ENCODE measurements at places on chromosomes 1 and 21. TPM values are rescaled to one million over a fixed set of nuclear protein-coding genes. Genes with fewer than 3 reads are reported as not detected.
A peak's percentile ranks its signal among the peaks of the same experiment; 100 is the strongest.

The TAS1R1 gene
- polyA plus RNA-seq: 0.18 TPM

The TDRD10 gene
- 3.4 TPM for polyA plus RNA-seq

The STIL gene
- 6.9 TPM for polyA plus RNA-seq

The DNAJC28 gene
- 3.0 TPM for polyA plus RNA-seq

The CYP4A22 gene
- polyA plus RNA-seq: 0.10 TPM

The PGLYRP3 gene
- polyA plus RNA-seq: not detected

The KCNJ10 gene
- 0.37 TPM for polyA plus RNA-seq

The CAMSAP2 gene
- polyA plus RNA-seq: 48.8 TPM

The ZMPSTE24 gene
- 41.3 TPM for polyA plus RNA-seq

DNA sequence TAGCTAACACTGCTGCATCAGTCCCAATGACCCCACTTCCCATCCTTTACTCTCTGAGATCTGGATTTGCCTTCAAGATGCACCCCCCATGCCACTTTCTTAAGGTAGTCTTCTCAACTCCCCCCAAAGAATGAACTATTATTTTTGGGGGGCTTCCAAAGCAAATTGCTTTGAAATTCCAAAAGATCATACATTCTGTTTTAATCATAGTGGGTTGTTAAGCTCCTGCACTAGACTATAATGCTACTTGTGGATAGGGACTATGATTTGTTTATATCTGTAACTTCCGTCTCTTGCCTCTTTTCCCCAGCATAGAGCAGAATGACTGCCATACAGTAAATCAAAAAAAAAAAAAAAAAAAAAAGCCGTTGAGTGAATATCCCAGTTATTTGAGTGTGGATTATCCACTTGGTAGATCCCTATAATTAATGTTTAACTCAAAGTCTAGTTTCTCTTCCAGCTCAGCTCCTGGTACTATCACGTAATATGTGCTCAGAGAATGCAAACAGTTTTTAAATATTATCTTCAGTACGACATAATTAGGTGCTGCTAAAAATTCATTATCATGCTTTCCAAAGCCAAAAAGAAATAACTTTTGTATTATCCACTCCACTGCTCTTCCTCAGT is 26.9 kb downstream of the KIRREL1 start:
- no peak for DNase-seq

- DNase-seq: no peak
These were observed 202.9 kb downstream of the NCAM2 start for GRCh38 chr21:21200939-21201615.

GRCh38 chr1:247054992-247055415 is 23.6 kb downstream of the ZNF670 start:
- no peak for DNase-seq

- no peak for DNase-seq
These were observed 113.6 kb downstream of the DMRTB1 start for GRCh38 chr1:53572815-53573173.

DNA sequence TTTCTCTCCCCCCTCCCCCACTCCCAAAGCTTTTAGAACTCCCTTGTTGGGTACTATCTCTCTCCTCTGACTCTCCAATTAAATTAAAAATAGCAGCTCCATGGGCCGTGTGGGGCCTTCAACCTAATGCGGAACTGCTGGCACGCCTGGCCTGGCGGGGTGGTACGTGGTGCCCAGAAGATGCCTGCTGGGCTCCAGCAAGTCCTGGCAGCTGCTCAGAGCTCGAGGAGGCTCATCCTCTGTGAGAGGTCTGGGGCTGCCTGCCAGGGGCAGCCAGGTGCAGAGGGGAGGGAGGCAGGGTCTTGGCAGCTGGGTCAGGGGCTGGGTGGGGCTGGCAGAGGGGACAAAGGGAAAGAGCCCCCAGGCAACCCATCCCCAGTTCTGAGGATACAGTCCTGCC is 74.4 kb downstream of the ACTL8 start:
- DNase-seq: no peak

DNA sequence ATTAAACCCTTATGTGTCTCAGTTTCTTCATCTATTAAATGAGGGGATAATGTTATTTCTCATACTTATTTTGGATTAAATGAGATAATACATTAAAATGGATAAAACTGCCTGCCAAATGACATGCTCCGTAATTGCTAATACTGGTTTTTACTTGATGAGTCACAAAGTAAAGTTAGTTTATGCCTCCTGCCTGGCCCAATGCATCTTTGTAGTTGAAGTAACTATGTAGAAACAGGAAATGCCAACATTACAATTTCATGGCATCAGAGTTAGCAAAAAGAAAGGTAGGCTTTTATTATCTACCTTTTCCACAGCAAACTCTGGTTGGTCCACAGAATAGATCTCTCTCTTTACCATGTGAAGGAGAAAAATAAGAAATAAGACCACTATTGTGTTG is 214.5 kb downstream of the TBX15 start:
- no peak for DNase-seq

DNA sequence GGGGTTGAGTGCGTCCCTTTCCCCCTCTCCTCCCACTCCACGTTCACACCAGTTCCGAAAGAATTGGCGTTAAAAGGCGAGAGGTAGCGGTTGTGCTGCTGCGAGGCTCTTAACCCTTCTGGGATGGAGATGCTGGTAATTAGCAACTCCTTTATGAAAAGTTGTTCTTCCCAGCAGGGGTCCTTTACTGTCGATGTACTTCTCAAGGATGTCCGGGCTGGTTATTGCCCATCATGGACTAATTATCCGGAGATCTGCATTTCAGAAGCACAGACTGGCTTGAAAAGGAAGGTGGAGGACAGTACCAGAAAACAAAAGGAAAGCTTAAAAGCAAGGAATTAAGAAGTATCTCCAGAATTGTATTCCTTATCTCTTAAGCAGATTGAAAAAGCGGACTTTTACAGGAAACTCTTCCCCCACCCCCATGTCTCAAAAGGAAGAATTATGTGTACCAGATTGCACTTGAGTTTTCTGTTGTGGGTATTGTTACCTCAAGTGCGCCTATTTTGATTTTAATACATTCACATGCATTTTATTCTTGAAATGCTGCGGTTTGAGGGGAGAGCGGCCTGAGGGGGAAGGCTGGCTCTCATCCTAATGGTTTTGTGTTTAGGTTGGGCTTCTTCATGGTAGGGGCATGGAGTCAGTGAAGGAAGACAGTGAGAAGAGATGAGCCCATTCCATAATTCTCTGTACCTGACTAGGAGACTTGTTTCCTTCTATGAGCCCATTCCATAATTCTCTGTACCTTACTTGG is 1.5 kb downstream of the AK4 start:
- no peak for DNase-seq

GRCh38 chr1:171841931-171842761 is 848 bp downstream of the DNM3 start:
- DNase-seq: peak; percentile 20

DNA sequence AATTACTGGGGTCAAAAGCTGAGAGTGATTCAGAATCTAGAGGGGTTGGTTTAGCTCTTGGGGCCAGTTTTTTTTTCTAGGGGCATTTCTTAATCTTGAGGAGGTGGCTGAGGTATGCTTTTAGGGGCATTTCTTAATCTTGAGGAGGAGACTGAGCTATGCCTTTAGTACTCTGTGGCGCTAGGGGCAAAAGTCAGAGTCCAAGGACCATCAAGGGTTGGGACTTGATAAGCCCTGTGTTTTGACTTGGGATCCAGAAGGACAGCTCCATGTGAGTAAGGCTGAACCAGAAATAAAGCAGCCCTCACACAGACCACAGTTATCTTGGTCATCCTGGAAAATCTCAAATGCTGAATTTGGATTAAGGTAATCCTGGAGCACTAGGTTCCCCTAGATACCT is 3.9 kb upstream of the CNIH3 start:
- no peak for DNase-seq

GRCh38 chr1:230587061-230587460 is 55.2 kb upstream of the COG2 start:
- DNase-seq: no peak

DNA sequence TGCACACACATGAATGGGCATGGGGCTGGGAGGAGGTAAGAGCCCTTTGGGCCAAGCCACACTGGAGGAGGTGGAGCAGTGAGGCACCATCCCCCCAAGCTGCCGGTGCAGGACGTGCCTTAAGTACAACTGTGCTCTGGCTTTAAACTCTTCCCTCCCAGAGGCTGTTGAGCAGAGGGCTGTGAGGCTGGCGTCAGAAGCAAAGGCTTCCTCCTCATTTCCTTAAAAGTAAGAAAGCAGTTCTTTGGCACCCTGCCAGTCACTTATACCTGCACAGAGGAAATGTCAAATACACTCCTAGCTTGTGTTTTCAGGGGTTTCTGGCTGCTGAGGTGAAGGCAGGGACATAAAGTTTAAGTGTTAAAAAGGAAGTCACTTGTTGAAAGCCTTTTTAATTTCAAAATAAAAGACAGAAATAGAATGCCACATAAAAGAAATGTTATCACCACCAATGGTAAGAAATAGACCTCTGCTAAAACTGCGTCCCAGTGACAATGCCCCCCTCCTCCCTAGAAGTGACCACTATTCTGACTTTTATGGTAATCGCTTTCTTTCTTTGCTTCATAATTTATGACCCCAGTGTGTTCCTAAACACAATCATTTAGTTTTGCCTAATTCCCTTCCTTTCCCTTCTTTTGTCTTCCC is 33.0 kb downstream of the LAMC2 start:
- DNase-seq: peak; percentile 74

- DNase-seq: no peak
These were observed 53.7 kb downstream of the ELK4 start for GRCh38 chr1:205577874-205578658.

GRCh38 chr1:186497651-186498050 is 36.7 kb upstream of the PDC start:
- no peak for DNase-seq

- DNase-seq: no peak
These were observed 2.3 kb downstream of the NR5A2 start for GRCh38 chr1:200029822-200030152.

DNA sequence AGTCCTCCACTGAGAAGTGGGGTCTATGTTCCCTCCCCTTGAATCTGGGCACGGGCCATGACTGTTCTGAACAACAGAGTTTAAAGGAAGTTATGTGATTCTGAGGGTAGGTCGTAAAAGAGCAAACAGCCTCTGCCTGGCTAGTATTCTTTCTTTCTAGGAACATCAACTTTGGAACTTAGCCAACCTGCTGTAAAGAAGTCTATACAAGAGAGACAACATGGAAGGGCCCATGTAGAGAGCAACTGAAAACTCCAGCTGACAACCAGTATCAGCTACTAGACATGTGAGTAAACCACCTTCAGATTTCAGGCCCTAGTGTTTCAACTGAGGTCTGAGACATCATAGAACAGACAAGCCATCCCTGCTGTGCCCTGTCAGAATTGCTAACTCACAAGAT is 7.5 kb downstream of the SELENOF start:
- DNase-seq: no peak

DNA sequence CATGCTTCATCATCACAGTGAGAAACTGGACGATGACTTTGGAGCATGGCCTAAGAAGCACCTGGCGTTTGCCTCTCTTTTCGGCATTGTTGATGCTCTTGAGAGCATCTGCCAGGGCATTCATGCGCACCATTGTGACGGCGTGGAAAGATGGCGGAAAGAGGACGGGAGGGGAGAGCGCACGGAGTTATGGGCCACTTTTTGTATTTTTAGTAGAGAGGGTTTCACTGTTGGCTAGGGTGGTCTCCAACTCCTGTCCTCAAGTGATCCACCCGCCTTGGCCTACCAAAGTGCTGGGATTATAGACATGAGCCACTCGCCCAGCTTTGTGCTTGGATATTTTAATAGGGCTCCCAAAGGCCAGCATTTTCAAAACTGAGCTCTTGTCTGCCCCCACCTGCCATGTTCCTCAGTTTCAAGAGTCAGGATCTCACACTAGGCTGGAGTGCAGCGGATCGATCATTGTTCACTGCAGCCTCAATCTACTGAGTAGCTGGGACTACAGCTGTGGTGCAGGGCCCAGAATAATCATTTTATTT is 5.3 kb downstream of the RPS8 start:
- DNase-seq: no peak

DNA sequence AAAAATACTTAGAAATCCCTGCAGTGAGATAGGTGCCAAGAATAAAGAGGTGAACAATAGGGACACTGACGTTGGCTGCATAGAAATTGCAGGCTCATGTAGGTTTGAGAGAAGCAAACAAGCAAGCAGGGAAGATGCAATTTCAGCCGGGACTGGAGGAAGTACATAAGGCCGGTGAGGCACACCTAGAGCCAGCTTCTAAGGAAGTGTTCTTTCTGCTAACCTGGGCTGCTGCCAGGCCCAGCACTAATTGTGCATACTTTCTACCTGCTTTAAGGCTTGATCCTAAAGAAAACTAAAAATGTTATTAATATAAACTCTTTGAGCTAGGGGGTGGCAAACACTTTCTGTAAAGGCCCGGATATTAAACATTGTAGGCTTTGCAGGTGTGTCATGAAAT is 71.0 kb downstream of the LMO4 start:
- no peak for DNase-seq

GRCh38 chr1:70628973-70629372 is 217.9 kb downstream of the CTH start:
- no peak for DNase-seq

DNA sequence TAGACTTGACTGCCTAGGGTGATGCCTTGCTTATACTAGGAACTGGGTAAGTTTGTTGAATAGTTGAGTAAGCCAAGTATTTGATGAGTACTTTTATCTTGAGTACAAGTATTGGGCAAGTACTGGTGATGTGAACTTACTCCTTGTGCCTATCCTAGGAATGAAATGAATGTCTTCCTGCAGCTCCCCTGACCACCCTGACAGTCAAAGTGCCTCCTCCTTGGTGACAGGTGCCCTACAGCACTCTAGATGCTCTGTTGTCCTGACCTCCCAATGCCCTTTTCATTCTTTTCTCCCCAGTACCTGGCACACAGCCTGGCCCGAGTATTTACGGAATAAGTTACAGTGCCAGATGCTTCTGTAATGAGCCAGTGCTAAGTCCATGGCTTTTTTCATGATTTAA is 25.5 kb downstream of the PCSK9 start:
- DNase-seq: no peak

GRCh38 chr1:10539411-10540043 is 64.8 kb downstream of the PEX14 start:
- no peak for DNase-seq

- no peak for DNase-seq
These were observed 483.6 kb downstream of the LTN1 start for GRCh38 chr21:28509031-28509430.

GRCh38 chr1:84611091-84611490 is 36.9 kb upstream of the CTBS start:
- DNase-seq: no peak

DNA sequence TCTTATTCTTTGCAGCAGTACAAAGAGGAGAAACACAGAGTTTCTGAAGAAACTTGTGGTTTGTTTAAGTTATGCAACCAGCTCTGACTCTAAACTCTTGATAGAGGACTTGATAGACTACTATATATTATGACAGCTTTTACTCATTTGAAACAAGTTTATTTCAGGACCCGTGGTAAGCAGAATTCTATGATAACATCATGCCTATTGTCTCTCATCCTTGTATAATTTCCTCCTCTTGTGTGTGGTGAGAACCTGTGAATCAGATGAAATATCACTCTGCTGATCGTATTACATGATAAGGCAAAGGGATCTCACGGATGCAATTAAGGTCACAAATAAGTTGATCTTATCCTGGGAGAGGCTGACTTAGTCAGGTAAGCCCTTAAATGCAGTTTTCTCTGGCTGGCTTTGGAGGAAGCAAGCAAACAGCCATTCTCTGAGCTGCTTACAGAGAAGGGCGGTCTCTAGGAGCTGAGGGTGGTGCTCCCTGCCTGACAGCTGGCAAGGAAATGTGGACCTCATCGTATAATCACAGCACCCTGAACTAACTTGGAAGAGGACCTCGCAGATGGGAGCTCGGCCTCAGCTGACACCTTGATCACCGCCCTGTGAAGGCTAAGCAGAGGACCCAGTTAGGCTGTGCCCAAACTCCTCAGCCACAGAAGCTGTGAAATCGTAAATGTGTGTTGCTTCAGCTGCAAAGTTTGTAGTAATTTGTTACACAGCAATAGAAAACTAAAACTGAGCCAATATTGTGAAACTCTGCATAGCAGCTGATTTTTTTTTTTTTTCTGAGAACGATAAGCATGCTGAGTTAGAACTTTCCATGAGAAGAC is 151.1 kb upstream of the DPT start:
- peak; percentile 70 for DNase-seq
